Spinal cord (tissue), 10 donors: ENCODE measurements at places on chromosomes 5 and 9.

GRCh38 chr9:23962101-23962500 is 136.1 kb upstream of the ELAVL2 start:
- DNase-seq = no peak

DNA sequence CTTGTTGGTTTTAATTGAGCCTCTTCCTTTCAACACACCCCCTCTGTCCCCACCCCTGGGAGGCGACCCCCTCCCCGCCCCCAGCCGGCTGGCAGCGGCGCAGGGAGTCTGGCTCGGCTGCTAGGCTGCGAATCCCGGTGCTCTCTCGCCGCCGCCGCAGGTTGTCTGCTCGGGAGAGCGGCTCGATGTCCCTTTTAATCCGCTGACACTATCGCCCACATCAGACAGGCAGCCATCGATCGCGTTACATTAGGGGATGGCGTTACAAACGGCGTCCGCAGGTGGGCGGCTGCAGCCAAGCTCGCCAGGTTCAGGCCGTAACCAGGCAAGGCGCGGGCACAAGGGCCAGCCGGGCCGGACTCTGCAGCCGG is 1.3 kb downstream of the NR2F1-AS1 start:
- no peak for DNase-seq

- DNase-seq = no peak
Measured at GRCh38 chr5:138942861-138943260, 67.7 kb upstream of the LRRTM2 start.

DNA sequence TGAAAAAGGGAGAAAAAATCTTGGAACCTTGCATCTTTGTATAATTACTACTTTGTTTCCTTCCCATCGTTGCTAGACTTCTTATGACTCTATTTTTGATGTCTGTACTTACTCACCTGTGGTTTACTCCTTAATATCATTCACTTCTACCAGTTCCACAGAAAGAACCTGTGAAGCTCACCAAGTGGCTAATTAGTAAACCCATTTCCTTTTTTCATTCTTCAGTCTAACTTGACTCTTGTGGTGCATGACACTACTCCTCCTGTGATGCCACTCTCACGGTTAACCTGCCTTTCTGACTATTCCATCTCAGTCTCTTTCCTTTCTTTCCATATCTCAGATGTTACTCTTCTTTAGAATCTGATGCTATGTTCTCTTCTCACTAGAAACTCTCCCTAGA is 14.6 kb downstream of the RECK start:
- no peak for DNase-seq

DNA sequence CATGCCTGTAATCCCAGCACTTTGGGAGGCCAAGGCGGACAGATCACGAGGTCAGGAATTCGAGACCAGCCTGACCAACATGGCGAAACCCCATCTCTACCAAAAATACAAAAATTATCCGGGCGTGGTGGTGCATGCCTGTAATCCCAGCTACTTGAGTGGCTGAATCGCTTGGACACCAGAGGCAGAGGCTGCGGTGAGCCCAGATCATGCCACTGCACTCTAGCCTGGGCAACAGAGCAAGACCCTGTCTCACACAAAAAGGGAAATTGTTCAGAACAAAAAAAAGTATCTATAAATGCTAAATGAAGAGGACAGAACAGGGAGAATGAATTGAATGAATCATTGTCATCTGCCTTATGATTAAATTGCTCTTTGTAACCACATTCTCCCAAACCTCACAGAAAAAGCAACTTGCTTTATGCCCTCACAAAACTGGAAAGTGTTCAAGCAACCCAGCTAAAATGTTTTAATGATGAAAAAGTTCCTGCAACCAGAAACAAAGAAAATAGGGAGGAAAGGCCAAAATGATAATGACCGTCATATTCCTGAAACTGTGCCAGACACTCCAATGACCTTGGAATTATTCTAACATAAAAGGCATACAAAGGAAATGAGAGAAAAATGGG is 83.7 kb downstream of the SERINC5 start:
- DNase-seq = no peak

GRCh38 chr9:8643896-8644295 is 844.3 kb upstream of the DMAC1 start:
- DNase-seq = no peak

- no peak for DNase-seq
Measured at GRCh38 chr9:27572061-27572460, 1.2 kb downstream of the C9orf72 start.

DNA sequence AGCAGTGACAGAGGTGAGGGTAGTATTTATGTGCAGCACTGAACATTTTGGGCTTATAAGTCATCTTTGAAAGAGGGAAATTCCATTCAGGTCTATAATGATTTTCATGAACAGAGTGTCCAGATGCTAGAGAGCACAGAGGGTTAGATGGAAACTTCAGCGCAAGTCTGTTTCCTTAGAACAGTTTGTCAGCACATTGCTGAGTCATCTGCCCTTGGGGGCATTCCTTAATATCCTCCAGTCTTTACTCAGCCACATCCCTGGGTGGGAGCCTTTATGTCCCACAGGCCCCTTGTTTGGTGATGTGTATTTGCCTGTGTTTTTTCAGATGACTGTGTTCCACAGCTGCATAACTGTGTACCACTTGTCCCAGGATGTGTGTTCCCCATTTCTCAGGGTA is 138.5 kb upstream of the S1PR3 start:
- no peak for DNase-seq

DNA sequence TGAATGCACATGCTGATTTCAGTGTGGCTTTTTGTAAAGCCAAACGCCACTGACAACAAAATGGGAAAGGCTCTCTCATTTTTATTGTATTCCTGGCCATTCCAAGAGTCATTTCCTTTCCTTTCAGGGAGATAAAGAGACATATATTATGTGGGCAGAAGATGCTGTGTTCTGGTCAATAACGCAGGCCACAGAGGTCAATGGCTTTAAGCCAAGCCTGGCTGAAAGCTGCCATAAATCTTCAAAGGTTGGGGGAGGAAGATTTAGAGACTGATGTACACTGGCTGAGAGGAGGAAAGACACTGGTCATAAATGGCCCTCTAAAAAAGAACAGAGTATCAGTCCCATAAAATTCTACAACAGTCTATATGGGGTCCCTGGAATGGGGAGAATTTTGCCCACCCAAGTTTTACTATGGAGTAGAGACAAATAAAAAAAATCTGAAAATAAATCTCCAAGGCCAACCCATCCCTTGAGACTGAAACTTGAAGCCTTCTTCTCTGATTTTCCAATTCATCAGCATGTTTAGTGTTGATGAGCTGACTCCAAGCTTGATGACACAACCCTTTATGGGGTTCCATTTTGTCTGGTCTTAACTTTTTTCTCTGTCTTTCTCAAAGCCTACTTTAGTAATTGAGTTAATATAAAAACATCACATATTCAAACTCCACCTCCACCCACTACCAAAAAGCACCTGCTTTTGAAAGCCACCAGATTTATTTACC is 152.1 kb upstream of the SLC24A2 start:
- DNase-seq = no peak

- DNase-seq = no peak
Measured at GRCh38 chr5:159671886-159672285, 244.4 kb upstream of the ADRA1B start.

- no peak for DNase-seq
Measured at GRCh38 chr9:95533996-95534680, 17.4 kb upstream of the PTCH1 start.

DNA sequence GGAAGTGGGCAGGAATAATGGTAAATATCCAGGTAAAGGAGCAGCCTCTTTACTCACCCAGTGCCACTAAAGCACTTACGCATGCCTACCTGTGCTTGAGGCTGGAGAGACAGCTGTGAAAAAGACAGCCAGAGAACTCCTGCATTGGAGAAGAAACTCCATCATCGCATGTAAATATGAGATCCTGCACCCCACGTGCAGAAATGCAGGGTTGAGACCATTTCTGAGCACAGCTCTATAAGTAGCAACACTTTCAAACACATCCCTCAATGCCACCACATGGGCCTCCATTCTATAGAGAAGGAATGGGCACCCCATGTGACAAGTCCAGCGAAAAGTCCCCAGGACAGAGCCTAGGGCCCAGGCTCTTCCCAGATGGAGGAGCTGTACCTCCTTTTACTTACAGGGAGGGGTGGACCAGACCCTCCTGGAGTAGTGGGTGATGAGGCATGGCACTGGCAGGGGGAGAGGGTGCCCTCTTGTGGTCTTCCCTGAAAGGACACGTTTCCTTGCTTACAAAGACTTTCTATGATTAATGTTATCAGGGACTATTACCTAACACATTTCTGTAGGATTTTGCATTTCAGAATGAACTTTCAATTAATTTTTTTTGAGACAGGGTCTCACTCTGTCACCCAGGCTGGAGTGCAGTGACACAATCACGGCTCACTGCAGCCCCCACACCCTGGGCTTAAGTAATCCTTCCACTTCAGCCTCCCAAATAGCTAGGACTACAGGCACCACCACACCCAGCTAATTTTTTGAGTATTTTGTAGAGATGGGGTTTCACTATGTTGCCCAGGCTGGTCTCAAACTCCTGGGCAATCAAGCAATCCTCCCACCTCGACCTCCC is 55.3 kb upstream of the IL17B start:
- no peak for DNase-seq

GRCh38 chr5:92890841-92891244 is 690.2 kb downstream of the NR2F1-AS1 start:
- no peak for DNase-seq

DNA sequence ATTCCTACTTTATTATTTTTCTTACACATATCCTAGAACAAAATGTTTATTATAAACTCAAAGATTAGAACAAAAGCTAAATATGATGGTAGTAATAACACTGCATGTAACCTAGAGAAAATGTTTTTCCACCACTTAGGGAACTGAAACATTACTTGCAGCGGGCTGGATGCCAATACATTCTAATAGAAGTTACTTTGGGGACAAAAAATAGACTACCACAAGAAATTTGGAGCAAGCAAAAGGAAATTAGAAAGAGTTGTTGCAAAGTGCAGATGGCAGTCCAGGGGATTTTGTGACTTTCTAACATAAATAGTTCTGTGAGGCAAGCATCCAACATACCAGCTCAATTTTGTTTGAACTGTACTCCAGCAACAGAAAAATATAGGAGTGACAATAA is 255.3 kb upstream of the GRIN3A start:
- DNase-seq = peak; percentile 90

- DNase-seq = no peak
Measured at GRCh38 chr9:86749894-86750255, 197.4 kb downstream of the GAS1 start.

- no peak for DNase-seq
Measured at GRCh38 chr5:38724301-38725030, 121.3 kb upstream of the OSMR start.

- DNase-seq = no peak
Measured at GRCh38 chr9:135046739-135047350, 40.6 kb upstream of the OLFM1 start.

- DNase-seq = no peak
Measured at GRCh38 chr9:122468735-122469134, 9.0 kb downstream of the OR1J1 start.

DNA sequence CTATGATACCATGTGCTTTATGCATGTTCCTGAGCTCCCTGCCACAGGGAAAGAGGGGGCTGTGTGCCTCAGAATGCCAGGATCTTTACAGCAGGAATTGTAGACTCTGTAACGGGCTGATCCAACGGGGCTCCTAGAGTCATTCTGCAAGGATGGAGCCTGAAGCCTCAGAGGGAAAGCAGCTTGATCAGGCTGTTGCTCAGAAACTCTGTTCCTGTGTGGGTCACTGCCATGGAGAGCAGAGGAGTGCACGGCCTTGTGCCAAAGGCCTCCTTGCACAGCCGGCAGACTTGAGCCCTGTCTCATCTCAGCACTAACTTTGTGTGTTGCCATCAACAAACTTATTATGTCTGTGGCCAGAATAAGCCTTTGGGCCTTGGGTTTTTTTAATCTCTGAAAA is 51.8 kb downstream of the AMBP start:
- no peak for DNase-seq

GRCh38 chr9:36293171-36293570 is 34.9 kb upstream of the GNE start:
- DNase-seq = no peak

GRCh38 chr5:61450493-61451279 is 118.6 kb downstream of the ZSWIM6 start:
- peak; percentile 65 for DNase-seq

DNA sequence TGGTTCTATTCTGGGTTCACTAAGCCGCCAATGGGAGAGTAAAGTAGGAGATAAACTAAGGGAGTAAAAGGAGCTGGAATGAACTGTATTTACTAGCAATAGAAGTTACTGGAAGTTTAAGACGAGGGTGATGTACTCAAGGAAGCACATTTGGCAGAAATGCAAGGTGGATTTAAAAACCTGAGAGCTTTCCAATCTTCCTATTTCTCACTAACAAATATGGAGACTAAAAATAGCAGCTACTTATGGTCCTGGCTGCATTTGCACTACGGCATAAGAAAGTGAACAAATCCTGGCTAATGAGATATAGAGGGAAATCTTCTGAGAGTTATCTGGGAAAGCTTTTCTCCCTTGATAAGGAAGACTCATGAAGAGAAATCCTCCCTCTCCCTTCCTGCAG is 153.4 kb downstream of the TMEM161B start:
- no peak for DNase-seq
